NCI-H1092 treated with DMSO at 0.1 percent for 48 hours (cell line): ENCODE measurements at places on chromosomes 3 and 15.

DNA sequence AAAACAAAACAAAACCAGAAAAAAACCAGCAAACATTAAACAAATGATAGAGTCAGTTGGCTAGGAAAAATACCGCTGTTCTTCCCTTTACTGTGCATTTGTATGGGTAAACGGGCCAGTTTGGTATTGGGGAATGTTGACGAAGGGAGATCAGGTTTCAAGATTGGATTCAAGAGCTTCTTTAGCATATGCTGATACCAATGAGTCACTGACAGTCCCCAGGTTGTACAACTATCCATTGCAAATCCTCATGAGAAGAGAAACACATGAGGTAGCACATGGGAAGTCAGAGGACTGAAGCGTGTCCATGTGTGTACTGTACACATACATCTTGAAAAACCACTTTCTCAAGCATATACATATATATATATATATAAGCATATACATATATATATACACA is 25.6 kb downstream of the TIGIT start:
- peak; percentile 68 for DNase-seq

DNA sequence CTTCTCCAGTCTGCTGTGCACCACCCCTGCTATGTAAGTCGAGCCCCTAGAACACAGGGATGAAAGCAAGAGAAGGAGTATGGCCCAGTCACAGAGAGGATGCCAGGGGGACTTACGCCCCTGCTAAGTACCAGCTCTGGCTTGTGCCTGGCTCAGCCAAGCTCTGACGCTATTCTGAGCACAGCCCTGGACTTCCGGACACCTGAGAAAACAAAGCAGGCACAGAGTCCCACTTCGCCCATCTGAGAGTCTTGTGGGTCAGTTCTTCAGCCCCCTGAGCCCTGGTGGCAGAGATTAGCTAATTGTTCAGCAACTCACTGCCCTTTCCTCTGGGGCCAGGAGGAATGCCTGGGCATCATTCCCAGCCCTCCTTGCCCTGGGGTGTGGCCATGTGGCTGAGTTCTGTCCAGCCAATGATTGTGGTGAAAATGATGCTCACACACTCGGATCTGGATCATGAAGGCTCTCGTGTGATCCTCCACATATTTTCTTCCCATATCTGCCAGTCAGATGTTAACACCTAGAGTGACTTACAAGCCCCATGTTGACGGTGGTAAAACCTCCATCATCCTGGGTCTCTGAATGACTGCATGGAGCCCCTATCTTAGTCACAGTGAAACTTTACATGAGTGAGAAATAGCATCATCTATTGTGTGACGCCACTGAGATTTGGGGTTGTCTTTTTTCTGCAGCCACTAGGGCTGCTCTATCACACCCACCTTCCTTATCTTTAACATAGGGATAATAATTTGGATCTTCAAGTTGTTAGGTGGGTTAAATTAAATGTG is 105.7 kb downstream of the TPRA1 start:
- no peak for DNase-seq

DNA sequence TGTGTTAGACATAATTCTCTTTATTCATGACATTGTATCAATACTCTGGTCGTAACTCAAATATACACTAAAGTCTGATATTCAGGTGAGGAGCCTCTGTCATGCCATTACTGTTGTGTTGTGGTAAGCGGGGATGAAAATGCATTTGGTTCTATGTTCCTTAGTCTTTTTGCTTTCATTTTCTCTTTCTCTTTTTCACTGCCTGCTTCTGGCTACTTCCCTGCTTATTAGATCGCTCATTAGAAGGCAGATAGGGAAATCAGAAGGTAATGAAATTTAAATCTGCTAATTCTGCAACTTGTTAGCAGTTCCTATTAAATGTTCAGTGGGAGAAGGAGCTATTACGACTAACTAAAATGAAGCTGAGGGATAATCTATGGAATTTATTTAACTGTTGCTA is 345.0 kb downstream of the GRM7 start:
- DNase-seq = no peak

- DNase-seq = no peak
Measured at GRCh38 chr15:92524874-92525565, 130.6 kb downstream of the FAM174B start.

DNA sequence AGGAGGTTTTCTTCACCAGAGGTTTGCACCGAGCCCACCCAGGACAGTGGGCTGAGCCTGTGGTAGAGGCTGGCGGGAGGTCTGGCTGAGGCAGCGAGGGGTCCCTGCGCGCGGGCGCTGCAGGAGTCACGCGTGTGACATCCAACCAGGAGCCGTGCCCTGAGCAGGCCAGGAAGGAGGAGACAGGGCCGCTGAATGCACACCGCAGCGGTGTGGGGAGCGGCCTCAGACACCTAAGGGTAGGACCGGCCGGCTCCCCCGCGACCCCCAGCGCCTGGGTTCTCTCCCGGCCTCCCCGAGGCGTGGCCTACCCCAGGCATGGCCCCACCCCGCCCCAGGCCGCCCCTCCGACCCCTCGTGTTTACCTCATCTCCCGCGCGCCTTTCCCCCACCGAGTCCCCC is 412 bp downstream of the SLC41A3 start:
- peak; percentile 60 for DNase-seq

DNA sequence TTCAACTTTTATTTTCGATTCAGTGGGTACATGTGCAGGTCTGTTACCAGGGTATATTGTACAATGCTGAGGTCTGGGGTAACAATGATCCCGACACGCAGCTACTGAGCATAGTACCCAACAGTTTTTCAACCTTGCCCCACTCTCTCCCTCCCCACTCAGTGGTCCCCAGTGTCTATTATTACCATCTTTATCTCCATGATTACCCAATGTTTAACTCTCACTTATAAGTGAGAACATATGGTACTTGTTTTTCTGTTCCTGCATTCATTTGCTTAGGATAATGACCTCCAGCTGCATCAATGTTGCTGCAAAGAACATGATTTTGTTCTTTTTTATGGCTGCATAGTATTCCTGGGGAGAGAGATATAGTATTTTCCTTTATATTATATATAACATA is 75.7 kb upstream of the EPHB3 start:
- no peak for DNase-seq

- DNase-seq = peak; percentile 51
Measured at GRCh38 chr15:64430000-64430735, 30.2 kb upstream of the ZNF609 start.

GRCh38 chr3:52313774-52314188 is 2.3 kb upstream of the DNAH1 start:
- no peak for DNase-seq

DNA sequence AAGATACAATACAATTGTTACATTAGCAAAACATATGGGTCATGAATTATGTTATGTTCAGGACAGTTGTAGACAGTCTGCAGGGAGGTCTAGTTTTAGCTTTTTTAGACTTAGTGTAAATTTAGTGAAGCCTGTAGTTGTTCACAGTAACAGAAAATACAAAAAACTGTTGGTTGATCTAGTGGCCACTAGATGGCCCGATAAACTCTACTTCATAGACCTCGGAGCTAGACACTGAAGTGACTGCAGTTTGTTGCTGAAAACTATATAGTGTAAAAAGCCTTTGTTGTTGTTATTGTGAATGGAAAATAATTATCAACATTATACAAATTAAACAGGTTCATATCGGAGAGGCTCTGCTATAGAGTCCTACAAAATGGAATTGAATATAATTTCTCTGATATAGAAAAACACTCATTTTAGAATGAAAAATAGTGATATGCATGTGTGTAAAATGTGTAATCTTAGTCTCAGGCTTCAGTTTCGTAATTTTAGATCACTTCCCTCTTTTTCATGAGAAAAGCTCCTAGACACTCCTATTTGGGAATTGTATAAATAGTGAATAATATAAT is 18.3 kb downstream of the MAGEL2 start:
- DNase-seq = peak; percentile 22

- DNase-seq = no peak
Measured at GRCh38 chr3:119783883-119784282, 2.0 kb downstream of the NR1I2 start.

- DNase-seq = no peak
Measured at GRCh38 chr3:66472313-66473134, 28.3 kb downstream of the LRIG1 start.

GRCh38 chr15:27583651-27584050 is 515.5 kb downstream of the OCA2 start:
- no peak for DNase-seq

DNA sequence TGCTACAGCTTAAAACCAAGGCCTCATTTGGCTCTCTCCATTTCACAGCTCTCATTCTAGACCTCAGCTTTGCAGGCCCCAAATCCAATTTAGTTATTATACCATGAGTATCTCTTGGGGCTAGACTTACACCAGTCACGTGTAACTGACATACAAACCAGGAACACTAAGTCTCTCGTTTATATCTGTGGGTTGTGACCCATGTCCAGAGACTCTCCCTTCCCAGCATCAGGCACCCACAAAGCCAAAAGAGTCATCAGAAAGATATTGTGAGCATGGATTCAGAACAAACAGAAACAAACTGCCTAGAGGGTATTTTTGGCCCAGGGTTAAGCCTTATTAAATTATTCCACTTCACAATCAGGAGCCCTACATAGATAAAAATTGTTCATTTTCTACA is 5.6 kb upstream of the CCDC13 start:
- DNase-seq = no peak

GRCh38 chr3:187667526-187667925 is 2.7 kb downstream of the SST start:
- peak; percentile 74 for DNase-seq

- no peak for DNase-seq
Measured at GRCh38 chr15:80557441-80558234, 137.5 kb upstream of the ABHD17C start.

- no peak for DNase-seq
Measured at GRCh38 chr3:153127788-153128187, 34.2 kb upstream of the RAP2B start.

DNA sequence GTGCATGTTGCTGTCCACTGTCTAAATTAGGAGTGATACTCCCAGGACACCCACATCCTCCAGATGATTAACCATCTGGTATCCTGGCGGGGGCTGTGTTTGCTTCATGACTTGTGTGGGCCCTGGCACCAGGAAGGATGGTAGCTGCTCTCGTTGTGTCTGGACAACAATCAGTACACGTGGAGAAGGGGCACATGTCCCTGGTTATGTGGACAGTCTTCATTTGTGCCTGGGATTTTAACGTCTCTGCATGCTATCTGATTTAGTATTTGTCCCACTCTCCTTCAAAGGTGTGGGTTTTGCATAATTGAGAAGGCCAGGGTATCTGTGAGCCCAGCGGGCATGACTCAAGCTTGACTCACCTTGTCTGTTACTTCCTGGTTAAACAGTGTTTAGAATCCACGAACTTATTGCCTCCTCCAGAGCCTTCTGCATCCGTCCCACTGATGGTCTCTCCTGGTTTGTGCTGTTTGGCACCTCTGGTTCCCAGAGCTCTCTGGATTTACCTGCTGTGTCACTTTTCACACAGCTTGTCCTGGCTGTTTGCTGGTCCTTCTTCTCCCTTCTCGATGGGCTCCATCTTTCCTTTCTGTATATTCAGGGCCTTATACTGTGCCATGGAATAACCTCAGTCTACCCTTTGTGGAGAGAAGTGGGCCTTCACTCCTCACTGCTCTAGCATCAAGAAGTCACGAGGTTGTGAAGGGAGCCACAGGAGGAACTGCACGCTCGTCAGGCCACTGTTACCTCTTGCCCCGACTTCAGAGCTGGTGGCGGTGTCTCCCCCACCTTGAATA is 32.5 kb downstream of the ARNT2 start:
- no peak for DNase-seq

- peak; percentile 13 for DNase-seq
Measured at GRCh38 chr3:148998715-148999423, 7.5 kb downstream of the GYG1 start.

DNA sequence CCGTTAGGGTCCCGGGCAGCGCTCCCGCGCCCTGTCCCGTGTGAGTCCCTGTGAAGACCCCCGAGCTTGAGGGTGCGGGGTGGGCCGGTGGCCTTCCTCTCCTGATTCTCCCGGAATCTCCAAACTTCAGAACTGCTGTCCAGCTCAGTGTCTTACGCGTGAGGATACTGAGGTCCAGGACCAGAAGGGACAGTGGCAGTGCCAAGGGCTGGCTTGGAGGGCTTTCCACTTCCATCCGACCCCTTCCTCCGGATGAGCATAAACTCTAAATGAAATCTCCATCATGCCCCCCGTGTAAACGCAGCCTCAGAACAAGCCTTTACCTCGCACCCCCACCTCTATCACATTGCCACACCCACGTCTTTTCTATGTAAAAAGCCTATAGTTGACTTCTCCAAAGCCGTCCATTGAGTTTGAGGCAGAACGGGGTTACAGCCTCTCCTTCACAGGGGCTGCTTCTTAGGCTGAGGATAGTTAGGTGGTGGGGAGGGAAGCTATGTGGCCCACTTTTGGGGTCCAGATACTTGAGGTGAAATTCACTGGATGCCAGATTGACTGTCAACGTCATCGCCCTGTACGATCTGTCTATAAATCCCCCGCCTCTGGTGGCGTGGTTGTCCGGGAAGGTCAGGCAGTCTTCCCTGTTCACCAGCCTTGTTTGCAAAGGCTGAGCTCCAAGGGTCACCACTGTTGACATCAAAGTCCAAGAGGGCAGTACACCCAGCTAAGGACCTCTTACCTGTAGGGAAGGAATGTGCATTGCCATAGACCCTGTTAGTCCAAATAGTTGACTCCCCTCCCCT is 1.1 kb downstream of the EDEM1 start:
- no peak for DNase-seq

DNA sequence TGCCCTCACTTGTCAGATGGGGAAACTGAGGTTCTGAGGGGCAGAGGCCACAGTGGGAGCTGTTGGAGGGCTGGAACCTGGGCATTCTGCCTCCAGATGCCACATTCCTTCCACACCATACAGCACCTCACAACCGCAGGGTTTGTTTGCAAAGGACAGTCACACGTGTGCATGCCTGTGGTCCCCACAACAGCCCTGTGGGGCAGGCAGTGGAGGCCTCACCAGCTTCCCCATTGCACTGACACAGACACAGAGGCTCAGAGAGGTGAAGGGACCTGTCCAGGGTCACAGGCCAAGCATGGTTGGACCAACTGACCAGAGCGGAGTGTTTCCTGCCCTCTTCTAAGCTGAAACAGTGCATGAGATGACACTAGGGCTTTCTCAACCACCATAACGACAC is 75.2 kb upstream of the SEC13 start:
- DNase-seq = no peak

- DNase-seq = no peak
Measured at GRCh38 chr15:39365873-39366272, 215.0 kb upstream of the THBS1 start.

- DNase-seq = no peak
Measured at GRCh38 chr3:128283421-128283820, 130.1 kb downstream of the EEFSEC start.

DNA sequence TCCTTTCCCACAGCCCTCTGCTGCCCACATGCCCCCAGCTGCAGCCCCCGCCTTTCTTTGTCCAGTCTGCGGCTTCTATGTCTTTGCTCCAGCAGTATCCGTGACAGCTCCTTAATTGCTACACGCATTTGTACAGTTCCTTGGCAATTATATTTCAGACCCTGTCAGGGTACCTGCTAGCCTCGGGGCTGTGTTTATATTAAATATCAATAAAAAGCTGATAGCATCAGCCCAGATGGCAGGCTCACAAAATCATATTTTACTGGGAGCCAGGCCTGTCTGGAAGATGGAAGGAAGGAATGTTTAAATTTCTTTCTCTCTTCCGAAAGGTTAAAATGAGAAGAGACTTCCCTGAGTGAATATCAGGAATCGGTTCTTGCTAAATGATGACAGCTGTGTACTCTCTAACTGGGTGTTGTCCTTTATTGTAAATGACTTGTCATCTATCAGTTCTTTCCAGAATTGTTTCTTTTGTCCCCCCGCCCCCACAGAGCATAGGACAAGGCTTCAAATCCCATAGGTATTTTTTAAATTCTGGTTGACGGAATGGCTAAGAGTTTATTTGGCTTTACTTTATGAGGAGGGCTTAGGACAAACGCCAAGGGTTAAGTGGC is 378.1 kb downstream of the LRTM1 start:
- DNase-seq = no peak
